Pancreas (tissue), 10 donors: ENCODE measurements at places on chromosomes 2 and 18. TPM values are rescaled to one million over a fixed set of nuclear protein-coding genes. Genes with fewer than 3 reads are reported as not detected.

The LOXL3 gene
- total RNA-seq, result 0.42 TPM

The GPR39 gene
- 3.7 TPM for total RNA-seq

The DQX1 gene
- total RNA-seq, result not detected

The BCL11A gene
- total RNA-seq, result 10.3 TPM

The VIT gene
- 0.19 TPM for total RNA-seq
